Activated CD8-positive, alpha-beta memory T cell treated with anti-CD3 and anti-CD28 coated beads for 24 hours (primary cell): ENCODE measurements at places on chromosomes 6 and 20.

- no peak for DNase-seq
These were observed 8.1 kb upstream of the ARFGAP1 start for GRCh38 chr20:63264519-63264918.

- no peak for DNase-seq
These were observed 76.3 kb downstream of the MTFR2 start for GRCh38 chr6:136173519-136174507.

- DNase-seq, result no peak
These were observed 16.0 kb downstream of the LINC00237 start for GRCh38 chr20:21090111-21090618.

GRCh38 chr6:95169775-95170174 lies 407.6 kb upstream of the MANEA start:
- DNase-seq, result no peak

GRCh38 chr20:34791289-34792020 lies 34.0 kb downstream of the NCOA6 start:
- no peak for DNase-seq

DNA sequence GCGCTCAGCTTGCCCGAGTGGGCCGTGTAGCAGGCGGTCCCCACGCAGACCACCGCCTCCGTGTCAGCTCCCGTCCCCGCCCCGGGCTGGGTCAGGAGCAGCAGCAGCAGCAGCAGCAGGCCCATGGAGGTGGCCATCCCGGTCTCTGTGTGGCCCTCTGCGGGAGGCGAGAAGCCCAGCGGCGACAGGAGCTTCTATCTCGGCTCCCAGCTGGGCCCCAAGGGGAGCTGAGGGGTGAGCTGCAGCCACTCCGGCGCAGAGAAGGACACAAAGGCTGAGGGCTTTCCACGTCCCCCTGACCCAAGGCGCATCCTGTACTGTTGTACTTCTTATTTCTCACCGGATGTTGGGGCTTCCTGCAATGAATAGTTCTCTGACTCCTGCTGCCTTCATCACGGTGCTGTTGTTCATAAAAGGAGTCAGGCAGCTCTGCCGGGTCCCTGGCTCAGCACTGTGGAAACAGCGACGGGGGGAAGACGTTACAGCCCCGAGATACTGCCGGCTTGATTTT lies at the start of gene CD93:
CD93 (minus strand) TSS at position 269 of the 511 bp plus-strand sequence; CDS start at position 137, 132 bp downstream.
- DNase-seq, result no peak

DNA sequence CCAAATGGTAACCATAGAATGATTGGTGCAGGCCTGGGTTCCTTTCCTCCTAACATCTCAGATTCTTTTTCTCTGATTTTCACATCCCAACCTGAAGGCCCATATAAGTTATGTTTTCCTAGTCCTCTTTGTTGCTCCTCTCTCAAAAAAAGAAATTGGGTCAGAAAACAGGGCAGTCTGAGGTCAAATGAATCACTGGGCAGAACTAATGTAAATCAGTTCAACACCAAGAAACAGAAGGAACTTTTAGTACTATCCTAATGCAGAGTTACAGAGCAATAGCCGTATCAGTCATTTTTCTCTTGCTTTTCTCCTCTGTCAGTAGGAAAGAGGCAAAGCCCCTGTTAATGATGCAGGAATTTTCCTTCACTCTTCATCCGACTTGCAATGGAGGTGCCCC lies 11.0 kb upstream of the TPD52L1 start:
- no peak for DNase-seq

- no peak for DNase-seq
These were observed 765.9 kb downstream of the BCKDHB start for GRCh38 chr6:80872199-80872950.

- no peak for DNase-seq
These were observed 198.7 kb upstream of the SGK1 start for GRCh38 chr6:134516582-134516981.

DNA sequence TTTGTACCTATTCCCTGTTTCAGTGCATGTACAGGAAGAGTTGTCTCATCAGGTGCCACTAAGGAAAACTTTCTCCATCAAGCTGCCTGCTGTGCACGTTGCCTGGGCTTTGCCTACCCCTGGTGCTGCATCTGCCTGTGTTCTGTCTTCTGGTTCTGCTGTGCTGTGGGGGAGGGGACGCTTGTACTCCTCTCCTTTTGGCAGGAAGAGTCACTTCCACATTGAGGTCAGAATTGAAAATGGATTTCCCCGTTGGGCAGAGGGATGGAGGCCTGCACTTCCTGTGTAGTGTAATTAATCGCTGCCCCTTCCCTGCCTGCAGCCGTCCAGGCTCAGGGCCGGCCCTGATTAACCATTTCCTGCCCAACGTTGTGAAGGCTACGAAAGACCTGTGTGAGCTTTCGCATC lies 153.3 kb downstream of the SCML4 start:
- peak; percentile 64 for DNase-seq

DNA sequence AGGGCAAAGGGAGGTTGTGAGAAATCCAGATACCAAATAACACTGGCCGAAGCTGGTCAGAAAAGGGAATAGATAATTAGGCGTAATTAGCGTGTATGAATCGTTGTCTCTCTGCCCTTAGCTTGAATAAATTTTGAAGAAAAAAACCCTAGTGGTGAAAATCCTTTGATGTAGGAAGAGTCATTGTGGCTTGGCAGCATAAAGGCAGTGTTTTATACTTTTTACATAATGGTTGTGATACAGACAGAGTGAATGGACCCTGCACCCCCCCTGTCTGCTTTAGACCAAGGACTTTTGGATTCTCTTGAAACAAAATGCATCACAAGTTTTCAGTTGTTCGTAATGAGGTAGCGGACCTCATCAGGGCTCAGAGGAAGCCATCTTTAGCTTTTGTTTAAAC lies 126.5 kb downstream of the AFG1L start:
- DNase-seq, result no peak

DNA sequence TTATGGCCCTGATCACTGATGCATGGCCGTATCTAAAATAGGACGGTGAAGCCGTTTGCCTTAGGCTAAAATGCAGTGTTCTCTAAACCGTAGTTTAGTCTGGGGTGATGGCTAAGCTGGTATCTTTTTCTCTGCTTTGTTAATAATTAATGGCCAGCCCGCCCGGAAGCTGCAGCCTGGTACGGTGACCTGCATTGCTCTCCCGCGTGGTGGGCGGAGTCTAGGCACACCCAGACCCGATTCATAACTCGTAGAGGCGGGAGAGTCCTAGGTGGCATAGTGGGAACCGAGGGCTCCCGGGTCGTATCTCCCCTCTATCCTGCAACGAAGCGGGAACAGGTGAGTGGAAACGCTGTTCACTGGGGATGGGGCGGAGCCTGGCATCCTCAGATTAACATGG lies 5.5 kb downstream of the CDH4 start:
- no peak for DNase-seq

GRCh38 chr20:39691151-39691862 lies 729.2 kb downstream of the DHX35 start:
- no peak for DNase-seq

- DNase-seq, result no peak
These were observed 16.6 kb downstream of the HRH3 start for GRCh38 chr20:62203378-62204030.

DNA sequence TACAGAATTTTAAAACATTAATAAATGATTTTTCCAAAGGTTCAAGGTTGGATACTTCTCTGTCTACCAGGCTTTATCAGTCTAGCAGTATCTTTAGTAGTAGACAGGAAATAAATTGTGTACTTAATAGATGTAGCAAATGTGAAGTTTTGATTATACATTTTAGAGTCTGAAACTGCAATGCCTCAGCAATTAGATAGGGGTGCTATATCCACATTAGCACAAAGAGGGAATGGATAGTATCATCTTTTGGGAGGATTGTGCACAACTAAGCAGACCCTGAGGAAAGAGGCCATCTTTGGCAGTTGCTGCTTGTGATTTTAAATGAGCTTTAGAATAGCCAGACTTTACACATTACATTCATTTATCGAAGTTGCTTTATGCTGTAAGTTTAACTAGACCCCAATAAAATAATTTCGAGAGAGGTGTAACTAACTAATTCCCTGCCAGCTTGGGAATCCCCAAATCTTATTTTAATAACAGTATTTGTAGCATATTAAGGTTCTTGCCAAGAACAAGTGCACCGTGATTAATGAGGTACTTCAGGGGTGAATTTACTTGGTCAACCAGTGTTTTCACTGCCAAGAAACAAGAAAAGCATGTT lies 2.8 kb downstream of the KCNQ5 start:
- no peak for DNase-seq

DNA sequence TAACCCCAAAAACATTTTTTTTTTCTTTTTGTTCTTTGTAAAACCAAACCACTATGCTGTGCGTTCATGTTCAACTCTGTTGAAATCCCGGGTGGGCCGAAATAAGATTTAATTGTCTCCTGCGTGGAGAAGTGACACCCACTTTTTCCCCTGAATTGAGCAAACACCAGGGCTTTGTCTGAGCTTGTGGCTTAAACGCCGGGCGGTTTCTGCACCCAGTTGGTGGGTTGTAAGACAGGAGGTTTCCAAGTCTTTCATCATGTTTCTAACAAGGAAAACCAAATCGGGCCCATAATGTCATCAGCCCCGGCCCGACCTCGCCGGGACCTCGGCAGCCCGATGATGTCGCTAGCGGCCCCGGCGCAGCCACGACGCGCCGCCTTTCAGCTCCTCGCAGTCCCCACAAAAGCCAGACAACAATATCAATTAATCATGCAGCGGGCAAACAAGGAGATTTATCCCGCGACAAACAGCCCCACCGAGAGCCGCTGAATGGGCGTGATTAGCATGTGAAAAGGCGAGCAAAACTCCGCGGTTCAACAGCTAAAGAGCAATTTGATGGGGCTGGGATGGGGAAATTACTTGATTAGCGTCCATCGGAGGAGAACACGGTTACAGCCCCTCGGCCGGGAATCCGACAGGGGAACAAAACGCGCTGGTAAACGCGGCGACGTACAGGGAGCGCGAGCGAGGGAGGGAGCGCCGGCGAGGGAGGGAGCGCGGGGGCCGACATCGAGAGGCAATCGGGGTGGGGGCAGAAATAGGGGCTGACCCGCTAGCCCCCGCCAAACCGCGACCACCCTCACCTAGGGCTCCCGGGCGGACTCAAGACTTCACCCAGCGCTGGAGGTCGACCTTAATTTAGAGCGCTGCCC lies 5.3 kb downstream of the LINC00237 start:
- peak; percentile 69 for DNase-seq

- no peak for DNase-seq
These were observed 162.6 kb upstream of the SCGN start for GRCh38 chr6:25489399-25489798.

DNA sequence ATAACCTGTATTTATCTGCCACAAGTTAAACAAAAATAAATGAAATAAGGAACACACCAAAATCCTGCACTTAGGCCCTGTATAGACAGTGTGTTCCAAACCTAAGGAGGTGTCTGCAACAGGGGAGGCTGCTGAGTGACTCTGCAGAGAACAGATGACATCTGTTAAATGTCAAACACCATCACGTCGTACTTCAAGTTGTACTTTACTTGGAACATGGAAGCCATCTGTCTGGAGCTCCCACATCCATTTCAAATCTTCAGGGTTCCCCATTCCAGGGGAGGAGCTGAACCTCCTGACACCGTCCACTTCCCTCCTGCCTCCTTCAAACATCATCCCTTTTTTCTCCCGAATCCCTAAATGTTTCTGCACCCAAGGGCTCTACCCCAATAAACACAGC lies 1.8 kb upstream of the MAP7 start:
- DNase-seq, result no peak

- no peak for DNase-seq
These were observed 45.3 kb upstream of the SMIM8 start for GRCh38 chr6:87277123-87277522.

- peak; percentile 26 for DNase-seq
These were observed 44.6 kb downstream of the SSR1 start for GRCh38 chr6:7268362-7268761.
